ENCODE measurements at places on chromosomes 5 and 9.
A peak's percentile ranks its signal among the peaks of the same experiment; 100 is the strongest.

DNA sequence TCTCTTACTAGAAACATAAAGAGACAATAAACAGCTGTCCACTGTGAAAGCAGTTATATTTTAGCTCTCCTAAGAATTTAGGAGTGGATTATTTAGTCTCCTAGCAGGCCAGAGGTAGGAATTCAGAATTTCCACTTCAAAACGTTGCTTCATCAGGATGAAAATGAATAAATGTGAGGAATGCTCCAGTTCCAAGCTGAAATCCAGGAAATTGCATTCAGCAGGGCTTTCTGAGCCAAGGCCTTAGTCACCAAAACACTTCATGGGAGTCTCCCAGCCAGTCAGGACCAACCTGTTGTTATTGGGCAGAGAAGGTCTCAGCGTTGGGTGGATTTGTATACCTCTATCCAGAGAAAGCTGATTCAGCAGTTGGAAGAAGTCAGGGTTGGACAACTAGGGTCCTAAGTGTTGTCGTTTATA is 1040.3 kb downstream of the TLE1 start:
- H3K27me3 ChIP-seq, result no peaks in the 10 kb centered on the region
- H3K36me3 ChIP-seq, result no peaks in the 10 kb centered on the region
- peaks cover 20% of the 10 kb centered on the region for H3K4me1 ChIP-seq
- H3K4me3 ChIP-seq, result no peak overlapping the region

GRCh38 chr5:14405267-14405666 is 176.3 kb upstream of the OTULINL start:
- H3K4me3 ChIP-seq, result no peak overlapping the region
- no peak overlapping the region for H3K27ac ChIP-seq
- no peaks in the 10 kb centered on the region for H3K27me3 ChIP-seq
- H3K36me3 ChIP-seq, result peaks cover 68% of the 10 kb centered on the region
- no peak for DNase-seq

- H3K4me3 ChIP-seq, result no peak overlapping the region
- no peaks in the 10 kb centered on the region for H3K27me3 ChIP-seq
- H3K36me3 ChIP-seq, result no peaks in the 10 kb centered on the region
- peaks cover 2% of the 10 kb centered on the region for H3K4me1 ChIP-seq
- no peak overlapping the region for H3K27ac ChIP-seq
Measured at GRCh38 chr9:109974143-109974917, 194.3 kb downstream of the PALM2AKAP2 start.

GRCh38 chr9:26311463-26311995 is 581.1 kb downstream of the CAAP1 start:
- H3K4me3 ChIP-seq, result no peak overlapping the region
- H3K27ac ChIP-seq, result no peak overlapping the region
- no peaks in the 10 kb centered on the region for H3K36me3 ChIP-seq
- no peaks in the 10 kb centered on the region for H3K27me3 ChIP-seq

DNA sequence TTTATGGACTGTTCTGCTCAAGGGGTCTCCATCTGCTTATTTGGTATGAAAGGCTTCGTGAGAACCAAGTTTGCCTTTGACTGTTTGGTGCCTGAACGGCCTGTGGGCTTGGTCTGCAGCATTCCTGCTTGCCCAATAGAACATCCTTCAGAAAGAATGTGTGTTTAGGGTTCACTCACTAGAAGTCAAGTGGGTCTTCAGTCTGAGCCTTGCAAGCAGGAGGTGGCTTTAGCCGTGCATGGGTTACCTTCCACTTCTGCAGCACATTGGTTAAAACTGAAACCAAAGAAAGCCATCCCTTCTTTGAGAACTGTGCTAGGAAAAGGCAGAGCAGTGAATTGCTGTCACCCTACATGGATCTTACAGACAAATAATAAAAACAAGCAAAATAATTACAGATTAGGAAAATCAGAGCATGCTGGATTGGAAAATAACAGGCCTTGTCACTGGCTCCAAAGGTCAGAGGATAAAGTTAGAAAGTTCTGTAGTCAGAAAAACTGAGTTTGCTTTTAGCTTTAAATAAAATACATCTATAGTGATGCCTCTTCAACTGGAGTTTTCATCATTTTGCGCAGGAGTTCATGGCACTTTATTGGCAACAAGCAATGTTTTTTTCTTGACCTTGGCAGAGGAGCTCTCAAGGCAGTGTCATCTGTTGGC is 16.6 kb downstream of the WWC1 start:
- H3K27me3 ChIP-seq, result no peaks in the 10 kb centered on the region
- DNase-seq, result no peak
- no peaks in the 10 kb centered on the region for H3K36me3 ChIP-seq
- H3K27ac ChIP-seq, result no peak overlapping the region
- no peak overlapping the region for H3K4me3 ChIP-seq

DNA sequence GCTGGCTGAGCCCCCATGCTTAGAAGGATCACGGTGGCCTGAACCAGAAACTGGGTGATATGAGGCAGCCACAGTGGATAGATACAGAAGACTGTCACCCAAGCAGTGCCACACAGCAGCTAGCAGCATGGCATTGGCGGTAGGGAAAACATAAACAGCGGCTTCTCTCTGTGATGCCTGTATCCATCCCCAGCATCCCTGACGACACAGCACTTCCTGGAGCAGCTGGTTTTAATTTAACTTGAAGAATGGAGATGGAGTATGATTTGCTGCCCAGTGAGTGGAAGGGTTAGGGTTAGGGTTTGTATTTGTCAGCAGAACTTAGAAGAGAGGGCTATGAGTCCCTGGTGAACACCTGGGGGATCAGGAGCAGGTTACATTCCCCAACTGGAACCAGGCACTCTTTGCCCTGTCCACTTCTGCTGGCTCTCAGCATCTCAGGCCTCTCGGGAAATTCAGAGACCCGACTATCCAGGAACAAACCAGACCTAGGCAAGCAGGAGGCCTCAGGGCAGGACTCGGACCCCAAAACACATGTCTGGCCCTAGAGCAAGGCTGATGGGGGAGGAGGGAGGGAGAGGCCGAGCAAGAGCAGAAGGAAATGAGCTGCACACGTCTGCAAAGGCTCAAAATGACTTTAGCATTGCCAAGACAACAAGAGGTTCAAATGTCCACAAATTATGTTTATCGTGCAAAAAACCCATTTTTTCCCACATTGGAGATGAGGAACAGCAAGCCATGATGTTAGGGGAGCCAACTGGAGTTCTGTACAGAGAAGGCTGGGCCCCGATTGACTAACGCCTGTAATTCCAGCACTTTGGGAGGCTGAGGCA is 6.5 kb upstream of the GGTA1 start:
- no peak overlapping the region for H3K27ac ChIP-seq
- DNase-seq, result no peak
- H3K36me3 ChIP-seq, result no peaks in the 10 kb centered on the region
- H3K27me3 ChIP-seq, result no peaks in the 10 kb centered on the region
- H3K4me3 ChIP-seq, result no peak overlapping the region

DNA sequence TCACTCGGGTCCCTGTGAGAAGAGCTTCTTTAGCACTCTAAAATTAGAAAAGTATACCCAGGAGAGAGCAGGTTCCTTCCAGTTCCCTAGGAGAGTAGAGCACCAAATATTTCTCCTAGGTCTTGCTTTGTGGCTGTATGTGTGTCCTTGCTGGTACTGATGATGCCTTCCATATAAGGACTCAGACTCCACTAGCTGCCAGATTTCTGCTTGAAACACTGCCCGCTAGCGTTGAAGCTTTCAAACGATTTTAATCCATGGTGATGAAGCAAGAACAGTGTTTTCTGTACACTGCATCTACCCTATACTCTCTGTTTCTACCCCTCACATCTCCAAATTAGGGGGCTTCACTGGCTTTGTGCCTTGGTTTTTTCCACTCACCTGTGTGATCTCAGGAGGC is 2.4 kb upstream of the SMC2 start:
- DNase-seq, result no peak
- peaks cover 14% of the 10 kb centered on the region for H3K4me1 ChIP-seq
- H3K36me3 ChIP-seq, result no peaks in the 10 kb centered on the region
- no peak overlapping the region for H3K4me3 ChIP-seq
- peak overlapping the region; percentile 95 for H3K27ac ChIP-seq
- H3K27me3 ChIP-seq, result no peaks in the 10 kb centered on the region

DNA sequence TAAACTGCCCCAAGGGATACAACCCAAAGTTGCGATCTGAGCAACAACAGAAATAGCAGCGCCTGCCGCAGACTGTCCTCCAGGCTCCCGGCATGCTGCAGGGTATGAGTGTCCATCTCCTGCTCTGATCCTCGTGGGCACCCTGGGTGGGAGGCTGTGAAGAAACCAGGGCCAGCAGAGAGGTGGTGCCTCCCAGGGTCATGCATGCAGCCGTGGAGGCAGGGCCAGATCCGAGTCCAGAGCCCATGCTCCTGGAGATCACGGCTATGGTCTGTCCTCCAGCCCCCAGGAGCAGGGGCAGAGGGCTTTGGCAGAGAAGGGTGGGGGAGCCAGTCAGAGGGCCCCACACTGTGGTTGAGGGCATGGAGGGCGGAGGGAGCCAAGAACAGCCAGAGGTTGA is 29.0 kb downstream of the HRH2 start:
- DNase-seq, result no peak
- H3K4me3 ChIP-seq, result no peak overlapping the region
- no peaks in the 10 kb centered on the region for H3K36me3 ChIP-seq
- peaks cover 8% of the 10 kb centered on the region for H3K4me1 ChIP-seq
- no peaks in the 10 kb centered on the region for H3K27me3 ChIP-seq

- no peaks in the 10 kb centered on the region for H3K27me3 ChIP-seq
- no peak overlapping the region for H3K27ac ChIP-seq
- no peaks in the 10 kb centered on the region for H3K4me1 ChIP-seq
Measured at GRCh38 chr5:71816307-71816706, 97.2 kb downstream of the CARTPT start.

Data from esophagus squamous epithelium (tissue), 5 donors.